ENCODE measurements at places on chromosomes 16 and 17.

- DNase-seq: peak; percentile 51
Measured at GRCh38 chr16:81403601-81404391, 40.8 kb upstream of the CMIP start.

- DNase-seq: no peak
Measured at GRCh38 chr16:88078111-88078775, 127.0 kb downstream of the BANP start.

DNA sequence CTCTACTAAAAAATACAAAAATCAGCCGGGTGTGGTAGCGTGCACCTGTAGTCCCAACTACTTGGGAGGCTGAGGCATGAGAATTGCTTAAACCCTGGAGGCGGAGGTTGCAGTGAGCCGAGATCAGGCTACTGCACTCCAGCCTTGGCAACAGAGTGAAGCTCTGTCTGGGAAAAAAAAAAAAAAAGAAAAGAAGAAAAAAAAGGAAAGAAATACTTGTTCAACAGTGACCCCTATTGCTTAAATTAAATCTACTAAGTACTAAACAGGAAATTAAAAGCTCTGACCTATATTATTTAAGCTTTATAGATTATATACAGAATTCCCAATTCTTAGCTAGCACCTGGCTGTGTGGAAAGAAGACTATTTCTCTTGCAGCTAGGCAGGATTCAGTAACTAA lies 48.9 kb downstream of the FBXL20 start:
- DNase-seq: no peak

DNA sequence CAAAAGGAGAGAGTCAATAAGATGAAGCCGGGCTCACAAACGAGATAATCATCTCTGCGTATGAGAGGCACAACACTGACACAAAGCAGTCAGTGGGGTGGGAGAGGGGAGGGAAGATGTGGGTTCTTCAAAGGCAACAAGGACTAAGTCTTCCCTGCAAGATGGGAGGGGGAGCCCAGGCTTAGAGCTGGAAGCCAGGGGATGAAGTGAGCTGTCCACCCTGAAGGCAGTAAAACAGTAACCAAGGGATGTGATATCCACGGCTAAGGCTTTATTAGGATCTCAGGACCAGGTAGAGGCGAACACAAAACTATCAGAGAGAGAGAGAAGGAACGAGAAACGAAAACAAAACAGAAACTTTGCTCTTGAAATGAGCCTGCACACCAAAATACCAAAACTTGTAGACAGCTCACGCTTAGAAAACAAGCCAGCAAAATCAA lies 115.9 kb downstream of the DYNLRB2 start:
- DNase-seq: no peak

- no peak for DNase-seq
Measured at GRCh38 chr16:87489434-87490045, 3.3 kb downstream of the ZCCHC14 start.

GRCh38 chr16:1985466-1986150 lies 1.6 kb downstream of the GFER start:
- DNase-seq: no peak

- DNase-seq: peak; percentile 57
Measured at GRCh38 chr17:70552230-70552981, 383.1 kb downstream of the KCNJ2 start.

All from NCI-H1105 (cell line).